ENCODE measurements at places on chromosomes 2 and 18.
A peak's percentile ranks its signal among the peaks of the same experiment; 100 is the strongest.

DNA sequence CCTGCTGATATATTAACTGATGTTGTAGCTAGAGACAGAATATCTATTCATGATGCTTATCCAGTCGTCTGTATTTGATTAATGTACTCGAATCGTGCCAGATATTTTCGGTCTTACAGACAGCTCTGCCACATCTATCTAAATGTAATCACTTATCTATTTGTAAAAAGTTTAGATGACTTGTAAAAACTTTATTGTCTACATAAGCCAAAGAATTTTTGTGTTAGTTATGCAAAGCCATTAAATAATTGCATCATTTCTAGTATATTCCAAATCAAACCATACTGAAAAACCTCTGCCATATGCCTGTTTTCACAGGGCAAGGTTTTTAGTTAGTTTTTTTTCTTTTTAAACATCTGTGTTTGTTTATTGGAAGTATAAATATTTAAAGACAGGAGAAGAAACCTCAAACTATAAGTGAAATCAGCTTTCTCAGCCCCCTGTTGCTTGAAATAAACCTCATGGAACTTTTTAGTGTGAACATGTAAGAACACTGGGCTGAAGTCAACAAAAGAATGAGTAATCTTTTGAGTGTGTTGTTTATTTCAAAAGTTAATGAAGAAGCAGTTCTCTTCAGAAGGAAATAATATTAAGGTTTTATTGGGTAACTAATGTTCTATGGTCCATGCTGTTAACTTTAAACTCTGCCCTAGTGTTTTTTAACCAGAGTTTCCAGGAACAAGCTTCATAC, 657.6 kb upstream of the SYT4 start:
- DNase-seq = no peak

DNA sequence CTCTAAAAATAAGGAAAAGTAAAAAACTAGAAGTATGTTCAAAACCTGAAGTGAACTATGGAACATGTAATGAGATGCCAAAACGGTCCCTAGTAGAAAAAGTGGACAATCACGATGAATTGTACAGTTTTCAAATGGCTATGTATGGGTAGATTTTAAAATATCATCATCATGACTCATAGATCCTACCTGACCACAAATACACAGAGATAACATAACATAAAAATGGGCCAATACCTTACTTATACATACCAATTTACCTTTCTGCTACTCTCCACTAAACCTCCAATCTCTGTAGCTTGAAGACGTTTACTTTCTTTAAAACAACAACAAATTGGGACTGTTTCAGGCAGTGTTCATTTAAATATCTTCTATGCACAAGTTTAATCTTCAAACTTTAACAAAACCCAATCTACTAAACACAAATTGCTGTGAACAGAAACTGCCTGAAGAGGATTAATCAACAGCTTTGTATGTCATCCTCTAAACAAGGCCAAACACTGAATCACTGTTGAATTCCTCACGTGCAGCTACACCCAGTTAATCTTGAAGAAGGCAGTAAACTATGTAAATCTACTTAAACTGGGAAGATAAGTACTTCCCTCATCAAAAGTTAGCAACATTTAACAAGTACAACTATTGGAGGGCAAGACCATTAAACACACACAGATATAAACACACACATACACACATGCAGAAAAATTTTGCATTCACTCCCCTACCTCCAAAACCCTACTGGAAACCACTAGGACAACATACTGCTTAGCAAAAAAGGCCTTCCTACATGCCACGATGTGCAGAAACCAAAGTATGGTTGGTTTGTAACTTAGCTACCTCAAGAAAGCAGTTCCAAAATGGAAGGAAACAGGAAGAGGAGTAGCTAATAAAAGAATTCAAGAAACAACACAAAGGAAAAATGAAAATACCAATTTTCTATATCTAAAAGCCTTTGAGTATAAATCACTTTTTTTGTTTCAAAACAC, 90.3 kb downstream of the RBMS1 start:
- DNase-seq = no peak

- DNase-seq = peak; percentile 24
Observed at GRCh38 chr2:100470898-100471514, 724 bp downstream of the NMS start.

DNA sequence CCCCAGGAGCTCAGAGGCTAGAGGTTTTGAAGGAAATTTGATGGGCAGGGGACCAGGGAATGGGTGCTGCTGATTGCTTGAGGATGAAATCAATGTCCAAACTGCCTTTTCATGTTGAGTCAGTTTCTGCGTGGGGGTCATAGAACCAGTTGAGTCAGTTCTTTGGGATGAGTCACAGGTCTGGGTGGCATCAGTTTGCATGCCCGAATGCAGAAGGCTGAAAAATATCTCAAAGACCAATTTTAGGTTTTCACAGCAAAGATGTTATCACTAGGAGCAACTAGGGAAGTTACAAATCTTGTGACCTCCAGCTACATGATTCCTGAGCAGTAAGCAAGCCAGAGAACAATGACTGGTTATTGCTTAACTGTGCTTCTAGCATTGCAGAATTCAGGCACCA, 1135.1 kb upstream of the CRIM1 start:
- DNase-seq = no peak

DNA sequence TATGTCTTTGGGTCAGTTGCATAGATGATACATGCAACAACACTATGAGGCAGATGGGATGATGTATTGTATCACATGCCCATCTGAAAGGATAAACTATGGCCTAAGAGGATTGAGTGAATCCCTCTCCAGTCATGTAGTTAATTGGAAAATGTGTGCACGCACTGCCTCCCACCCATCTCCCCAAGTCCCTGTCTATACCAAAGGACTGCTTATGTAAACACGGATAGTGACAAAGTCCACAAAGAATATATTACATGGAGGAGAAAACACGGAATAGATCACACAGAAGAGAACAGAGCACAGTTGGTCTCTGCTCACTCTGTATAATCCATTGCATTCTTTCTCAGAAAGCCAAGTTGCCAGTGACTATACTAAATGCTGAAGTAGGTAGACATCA, 82.4 kb downstream of the NCKAP5 start:
- no peak for DNase-seq

DNA sequence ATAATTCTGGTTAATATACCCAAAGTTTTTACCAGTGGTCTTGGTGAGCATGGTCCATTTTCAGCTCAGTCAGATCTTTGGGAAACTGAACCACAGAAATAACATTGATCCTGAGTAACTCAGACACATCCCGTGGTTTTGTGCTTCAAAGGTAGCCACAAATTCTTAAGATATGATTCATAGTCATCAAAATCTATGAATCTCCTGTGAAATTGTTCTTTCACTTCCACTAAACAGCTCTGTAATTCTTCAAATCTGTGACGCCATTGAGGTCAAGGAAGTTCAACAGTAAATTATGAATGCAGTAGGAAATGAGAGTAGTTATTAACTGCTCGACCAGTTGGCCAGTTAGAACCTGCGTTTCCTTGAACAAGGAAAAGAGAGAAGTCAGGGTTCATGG, 147.3 kb downstream of the IRS1 start:
- DNase-seq = no peak

Measured in stimulated activated CD4-positive, alpha-beta T cell treated with anti-CD3 and anti-CD28 coated beads, Interleukin-2, amount 100 ng/mL, for 24 hours (primary cell).